SHP77 (cell line): ENCODE measurements at places on chromosomes 1 and 21.

DNA sequence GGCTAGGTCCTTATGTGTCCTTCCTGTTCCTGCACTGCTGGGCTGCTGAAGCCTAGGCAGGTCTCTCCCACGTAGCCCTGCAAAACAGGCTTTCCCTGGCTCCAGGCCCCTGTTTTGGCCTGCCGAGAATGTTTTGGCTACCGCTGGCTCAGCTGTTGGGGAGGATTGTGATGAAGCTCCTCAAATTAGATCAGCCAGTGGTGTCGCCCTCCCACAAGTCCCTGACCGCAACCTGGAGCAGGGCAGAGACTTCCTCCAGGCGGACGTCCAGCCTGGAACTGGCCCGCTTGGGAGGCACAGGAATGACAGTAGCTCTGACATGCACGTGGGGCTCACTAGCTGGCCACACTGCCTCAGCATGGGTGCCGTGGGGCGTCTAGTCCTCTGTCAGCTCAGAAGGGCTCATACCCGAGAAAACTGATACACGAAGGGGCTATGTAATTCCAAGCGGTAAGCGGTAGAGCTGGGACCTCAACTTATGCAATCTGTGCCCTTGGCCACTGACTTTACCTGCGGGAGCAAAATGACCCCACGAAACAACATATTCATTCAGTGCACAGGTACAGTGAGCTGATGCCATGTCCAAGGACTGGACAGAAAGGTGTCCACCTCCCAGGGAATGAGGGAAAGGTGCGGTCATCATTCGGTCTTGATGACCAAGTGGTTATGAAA, 26.6 kb downstream of the DHRS3 start:
- DNase-seq: no peak

DNA sequence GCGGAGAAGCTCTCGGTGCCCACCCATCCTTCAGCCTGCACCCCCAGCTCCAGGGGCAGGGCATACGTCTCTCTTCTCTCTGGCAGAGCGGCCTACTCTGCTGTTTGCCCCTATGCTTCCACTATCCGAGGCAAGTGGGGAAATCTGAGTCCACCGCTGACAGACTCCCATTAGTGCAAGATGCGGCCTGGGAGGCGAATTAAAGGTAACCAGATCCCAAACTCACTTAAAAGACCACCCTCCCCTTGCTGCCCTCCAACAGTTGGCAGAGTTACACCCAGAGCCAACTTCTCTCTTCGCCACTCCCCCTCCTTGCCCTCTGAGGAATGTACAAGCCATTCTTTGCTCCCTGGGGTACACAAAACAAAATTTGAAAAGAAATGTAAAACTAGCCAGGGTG, 6.4 kb downstream of the FOXD3 start:
- no peak for DNase-seq

DNA sequence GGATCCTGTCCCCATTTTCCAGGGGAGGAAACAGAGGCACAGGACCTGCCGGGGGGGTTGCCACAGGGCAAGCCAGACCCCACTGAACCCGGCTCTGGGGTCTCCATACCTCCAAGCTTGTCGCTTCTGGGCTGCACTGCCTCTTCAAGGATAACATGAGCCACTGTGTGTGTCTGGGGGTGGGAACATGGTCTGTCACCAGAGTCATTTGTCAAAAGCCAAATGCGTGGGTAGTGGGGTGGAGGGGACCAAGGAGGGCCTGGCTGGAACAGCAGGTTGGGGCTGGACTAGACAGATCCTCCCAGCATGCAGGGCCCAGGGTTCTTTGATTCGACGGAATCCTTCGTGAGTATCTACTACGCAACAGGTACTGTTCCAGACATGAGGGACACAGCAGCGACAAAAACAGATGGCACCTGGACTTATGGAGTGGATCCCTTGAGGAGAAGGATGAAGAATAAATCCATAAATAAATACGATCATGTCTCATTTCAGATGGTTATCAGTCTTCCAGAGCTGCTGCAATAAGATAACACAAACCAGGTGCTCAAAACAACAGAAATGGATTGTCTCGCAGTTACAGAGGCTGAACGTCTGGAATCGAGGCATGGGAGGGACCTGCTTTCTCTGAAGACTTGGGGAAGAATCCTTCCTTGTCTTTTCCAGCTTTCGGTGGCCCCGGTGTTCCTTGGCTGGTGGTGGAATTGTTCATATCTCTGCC, 28.7 kb downstream of the C1QB start:
- DNase-seq: no peak

DNA sequence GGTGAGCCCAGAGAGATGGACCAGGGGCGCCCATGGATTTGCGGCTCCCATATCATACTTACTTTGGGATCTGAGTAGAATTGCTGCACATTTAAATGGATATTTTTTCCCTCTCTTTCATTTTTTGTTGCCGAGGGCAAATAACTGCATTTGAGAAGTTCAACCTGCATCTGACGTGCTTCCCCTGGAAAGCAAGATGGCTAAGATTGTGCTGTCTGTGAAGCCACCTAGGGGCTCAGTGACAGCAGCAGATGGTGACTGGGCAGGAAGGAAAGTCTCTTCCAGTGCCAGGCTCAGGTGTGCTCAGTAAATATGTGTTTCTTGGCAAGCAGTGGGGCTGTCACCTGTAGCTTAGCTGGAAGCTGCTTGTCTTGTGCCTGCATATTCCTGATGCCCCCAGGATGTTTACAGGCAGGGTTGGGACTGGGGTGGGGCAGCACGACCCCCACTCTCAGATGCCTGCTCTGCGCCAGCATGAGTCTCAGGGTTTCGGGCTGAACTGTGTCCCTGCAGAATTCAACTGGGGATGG, 59.8 kb upstream of the ETV3 start:
- no peak for DNase-seq

DNA sequence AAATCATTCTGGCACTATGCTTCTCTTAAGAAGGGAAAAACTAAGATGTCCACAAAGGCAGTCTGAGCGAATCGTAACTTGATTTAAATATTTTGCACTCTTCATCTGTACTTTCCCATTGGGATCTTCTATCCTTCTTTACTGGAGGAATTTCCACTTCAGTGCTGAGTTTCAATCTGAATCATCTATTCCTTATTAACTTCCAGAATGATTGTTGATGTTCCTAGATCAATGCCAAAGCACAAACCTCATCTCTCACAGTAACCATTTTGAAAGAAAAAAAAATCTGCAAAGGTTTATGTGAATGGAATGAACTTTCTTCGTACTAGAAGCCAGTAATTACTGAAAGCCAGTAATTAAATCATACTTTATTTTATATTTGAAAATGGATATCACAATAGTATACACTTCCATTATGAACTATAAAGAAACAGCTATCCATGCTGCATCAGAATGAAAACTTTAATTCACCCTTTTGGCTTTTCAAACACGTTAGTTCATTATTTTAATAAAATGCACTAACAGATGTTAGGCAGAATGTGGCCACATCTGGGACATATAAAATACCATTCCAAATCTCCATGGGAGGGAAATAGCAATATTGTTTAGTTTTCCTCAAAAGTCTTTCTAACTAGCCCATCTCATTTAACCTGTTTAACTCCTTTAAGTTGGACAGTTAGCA, 5.5 kb upstream of the RNF2 start:
- DNase-seq: no peak

GRCh38 chr1:94126651-94127050, 5.7 kb upstream of the ABCA4 start:
- no peak for DNase-seq

DNA sequence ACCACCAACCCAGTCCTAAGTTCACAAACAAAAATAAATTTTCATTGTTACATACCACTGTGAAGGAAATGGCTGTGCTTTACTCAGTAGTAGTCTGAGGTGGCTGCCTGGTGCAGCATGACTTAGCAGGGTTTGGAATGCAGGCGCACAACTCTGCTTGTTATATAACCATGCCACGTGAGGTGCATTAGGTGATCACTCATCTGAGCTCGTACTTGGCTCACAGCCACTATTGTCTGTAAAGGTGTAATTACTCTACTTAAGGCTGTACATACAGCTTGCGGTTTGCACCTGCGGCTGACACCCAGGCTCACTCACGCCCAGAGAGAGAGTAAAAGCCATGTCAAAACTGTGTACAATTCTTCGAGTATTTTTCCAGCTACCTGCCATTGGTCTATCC, 599.4 kb downstream of the LTN1 start:
- DNase-seq: peak; percentile 72

DNA sequence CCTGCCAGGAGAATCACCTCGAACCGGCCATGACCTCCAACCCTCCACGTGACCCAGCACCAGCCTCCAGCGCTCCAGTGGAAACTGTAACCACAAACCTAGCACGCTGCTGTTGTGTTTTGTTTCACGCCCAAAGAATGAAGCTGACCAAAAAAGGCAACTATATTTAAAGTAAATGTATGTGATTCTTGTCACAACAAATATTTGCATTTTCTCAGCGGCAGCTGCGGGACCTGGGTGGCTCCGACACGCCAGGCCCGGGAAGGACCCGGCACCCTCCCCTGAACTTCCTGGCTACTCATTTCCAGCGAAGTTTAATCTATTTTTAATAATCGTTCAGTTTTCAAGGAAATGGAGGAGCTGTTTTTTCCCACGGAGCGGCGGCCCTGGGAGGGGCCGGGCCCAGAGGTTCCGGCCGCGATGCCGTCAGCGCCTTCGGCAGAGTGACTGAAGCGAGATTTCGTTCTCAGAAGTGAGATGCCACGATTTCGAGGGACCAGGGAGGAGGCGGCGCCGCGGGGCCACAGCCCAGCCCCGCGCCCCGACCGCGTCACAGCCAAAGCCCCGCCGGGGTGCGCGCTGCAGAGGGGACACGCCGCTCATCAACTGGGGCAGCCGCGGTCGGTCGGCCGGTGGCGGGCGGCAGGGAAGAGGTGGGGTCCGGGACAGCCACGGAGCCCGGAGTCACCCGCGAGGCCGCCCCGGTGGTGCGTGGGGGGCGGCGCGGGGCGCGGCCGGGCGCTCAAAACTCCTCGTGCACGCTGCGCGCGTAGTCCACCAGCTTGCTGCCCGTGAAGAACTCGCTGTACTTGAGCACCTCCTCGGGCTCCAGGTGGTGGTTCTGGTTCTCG, 3.0 kb upstream of the TNFRSF4 start:
- DNase-seq: no peak

DNA sequence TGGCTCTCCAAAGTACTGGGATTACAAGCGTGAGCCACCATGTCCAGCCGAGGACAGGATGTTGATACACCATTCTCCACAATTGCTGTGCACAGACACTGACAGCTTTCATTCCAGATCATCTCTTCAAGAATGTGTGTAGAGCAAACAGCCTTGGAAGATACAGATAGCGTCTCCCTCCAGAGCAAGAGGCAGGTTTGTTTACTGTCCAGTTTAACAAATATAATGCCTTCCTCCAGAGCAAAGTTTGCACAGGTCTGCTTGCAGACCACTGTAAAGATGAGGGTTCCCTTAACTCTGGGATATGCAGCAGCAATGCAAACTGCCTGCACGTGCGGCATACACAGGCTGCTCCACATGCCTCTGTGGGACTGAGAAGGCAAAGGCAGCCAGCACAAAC, 4.6 kb downstream of the TMPRSS3 start:
- no peak for DNase-seq

GRCh38 chr1:14055442-14056223, 355.6 kb downstream of the PRDM2 start:
- no peak for DNase-seq

- peak; percentile 35 for DNase-seq
These were observed 65.9 kb downstream of the NDUFS5 start for GRCh38 chr1:39091845-39092645.

DNA sequence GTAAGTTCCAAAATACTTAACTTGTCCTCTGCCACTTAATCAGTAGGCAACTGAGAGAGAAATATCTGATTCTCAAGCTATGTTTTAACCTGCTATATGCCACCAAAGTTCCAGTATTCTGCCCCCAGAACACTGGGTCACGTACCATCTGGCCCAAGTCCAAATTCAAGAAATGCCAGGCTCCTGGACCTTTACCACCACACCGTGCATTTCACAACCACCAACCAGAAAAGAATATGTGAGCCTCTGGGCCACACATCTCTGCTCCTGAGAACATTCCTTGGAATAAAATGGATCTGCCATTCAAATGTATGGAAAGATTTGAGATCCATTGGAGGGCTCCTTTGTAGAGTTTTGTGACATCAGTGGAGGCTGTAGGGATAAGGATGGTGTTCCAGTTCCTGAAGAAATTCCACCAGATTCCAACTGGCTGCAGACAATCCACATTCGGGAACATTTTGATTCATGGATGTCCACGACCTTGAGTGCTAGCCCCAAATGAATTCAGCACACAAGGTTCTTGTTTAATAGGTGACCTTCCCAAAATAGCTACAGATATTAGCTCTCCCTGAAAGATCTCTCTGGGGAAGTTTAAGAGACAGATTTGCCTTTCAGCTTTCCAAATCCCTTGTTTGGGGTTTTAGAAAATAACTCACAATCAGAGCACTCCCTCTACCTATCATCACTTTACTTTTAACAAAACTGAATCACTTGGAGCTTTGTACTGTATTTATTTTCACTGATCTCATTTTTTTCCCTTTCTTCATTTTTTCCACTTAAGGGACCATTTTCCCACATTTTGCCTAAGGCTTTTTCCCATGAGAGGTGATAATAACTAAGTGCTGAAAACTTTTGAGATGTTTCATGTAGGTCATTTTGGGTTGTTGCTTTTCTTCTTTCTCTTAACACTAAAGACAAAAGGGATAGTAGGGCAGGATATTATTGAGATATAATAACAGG, 128.4 kb upstream of the ZC3H11B start:
- DNase-seq: no peak

- DNase-seq: no peak
These were observed 66.7 kb upstream of the ACOT11 start for GRCh38 chr1:54481201-54481884.

DNA sequence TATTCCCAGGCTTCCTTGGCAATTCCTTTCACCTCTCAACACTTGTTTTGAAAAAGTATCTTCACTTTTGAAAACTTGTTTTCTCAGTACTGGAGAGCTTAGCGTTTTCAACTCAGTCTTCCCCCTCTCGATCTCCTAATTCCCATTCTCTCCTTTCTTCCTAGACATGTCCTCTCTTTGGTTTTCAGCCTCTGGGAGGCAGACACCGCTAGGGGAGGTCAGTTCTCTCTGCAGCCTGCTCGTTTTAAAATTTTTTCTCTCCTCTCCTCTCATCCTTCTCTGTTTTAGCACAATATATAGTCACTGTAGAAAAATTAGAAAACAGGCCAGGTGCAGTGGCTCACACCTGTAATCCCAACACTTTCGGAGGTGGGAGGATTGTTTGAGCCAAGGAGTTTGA, 12.6 kb upstream of the RHEX start:
- no peak for DNase-seq
